ENCODE measurements at places on chromosomes 2 and 18.

DNA sequence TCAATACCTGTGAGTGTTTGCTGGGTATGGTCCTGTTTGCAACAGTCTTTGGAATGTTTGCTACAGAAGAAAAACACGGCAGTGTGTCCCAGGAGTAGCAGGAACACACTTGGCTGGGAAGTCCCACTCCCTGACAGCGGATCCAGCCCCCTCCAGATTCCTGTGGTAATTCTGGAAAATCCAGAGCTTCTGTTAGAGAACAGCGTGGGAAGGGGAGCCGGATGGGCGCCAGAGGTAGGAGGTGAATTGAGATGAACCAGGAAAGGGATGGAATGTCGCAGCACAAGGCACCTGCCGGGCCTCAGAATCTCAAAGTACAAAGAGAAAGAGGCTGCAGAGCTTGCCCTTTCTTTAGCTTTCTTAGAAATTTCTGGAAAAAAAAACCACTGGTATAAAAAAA is 221.9 kb downstream of the MYT1L start:
- no peak for DNase-seq

DNA sequence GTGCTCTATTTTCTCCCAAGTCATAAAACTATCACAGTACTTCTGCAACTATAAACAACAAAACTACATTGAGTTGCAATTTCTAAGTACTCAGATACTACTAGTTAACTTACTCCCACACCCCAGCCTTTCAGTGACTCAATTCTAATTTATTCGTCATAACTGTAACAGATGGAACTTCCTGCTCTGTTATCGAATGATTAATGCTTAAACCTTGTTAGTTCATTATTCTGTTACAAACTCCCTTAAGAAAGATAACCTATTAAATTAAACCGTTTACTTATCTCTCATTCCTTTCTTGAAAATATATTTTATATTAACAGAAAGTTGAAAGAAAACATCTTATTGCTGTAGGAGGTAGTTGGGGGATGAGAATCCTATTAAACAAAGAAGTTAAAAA is 17.0 kb downstream of the TNFAIP6 start:
- no peak for DNase-seq

DNA sequence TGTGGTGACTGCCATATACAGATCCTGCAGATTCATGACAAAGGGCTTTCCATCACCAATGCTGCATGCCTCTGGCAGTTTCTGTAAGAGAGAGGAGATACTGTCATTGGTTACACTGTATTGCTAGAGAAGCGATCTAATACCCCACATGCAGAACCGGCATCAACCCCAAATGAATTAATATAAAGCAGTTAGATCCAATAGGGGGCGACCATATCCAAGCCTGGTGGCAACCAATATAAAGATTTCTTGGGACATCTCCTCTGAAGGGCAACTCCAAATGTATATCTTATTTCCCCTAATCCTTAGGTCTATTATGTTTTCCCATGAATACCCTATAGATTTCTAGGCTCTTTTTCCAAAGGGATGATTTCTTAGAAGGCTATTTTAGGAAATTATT is 17.4 kb upstream of the IHH start:
- DNase-seq: no peak

- no peak for DNase-seq
Measured at GRCh38 chr2:63790906-63791305, 50.8 kb upstream of the UGP2 start.

DNA sequence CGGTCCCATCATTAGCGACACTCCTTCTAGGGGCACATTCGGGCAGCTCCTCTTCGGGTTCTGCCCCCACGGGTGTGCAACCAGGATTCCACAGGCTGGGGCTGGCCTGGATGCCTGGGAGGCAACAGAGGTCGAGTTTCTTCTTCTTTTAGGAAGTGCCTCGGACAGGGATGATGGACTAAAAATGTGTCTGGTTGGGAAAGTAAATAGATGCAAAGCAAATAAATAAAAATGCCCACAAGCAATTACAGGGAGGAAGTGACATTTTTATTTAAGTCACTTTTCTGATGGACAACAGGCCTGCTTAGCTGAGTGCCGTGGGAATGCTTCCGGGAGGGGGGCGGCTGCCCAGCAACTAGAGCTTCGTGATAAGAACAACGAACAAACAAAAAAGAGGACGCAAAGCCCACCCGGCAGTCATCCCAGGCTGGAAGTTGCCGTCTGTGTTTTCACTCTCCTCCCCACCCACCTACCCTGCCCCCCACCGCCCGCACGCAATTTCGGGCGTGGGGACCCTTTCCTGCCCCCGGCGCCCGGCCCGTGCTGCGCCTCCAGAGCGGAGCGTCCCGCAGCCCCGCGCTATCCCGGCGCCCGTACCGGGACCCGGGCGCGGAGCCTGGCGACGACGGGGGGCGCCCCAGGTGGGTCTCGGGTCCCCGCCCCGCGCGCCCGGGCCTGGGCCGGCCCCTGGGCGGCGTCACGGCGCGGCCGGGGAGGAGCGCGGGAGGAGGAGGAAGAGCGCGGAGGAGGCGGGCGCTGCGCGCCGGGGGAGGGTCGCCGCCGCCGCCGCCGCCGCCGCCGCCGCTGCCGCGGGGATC is 412 bp upstream of the NCK2 start:
- DNase-seq: peak; percentile 41

GRCh38 chr2:178482437-178482836 is 2.2 kb downstream of the PLEKHA3 start:
- peak; percentile 17 for DNase-seq

GRCh38 chr2:121103960-121104359 is 181.0 kb downstream of the TFCP2L1 start:
- DNase-seq: no peak

GRCh38 chr18:4319738-4320677 is 135.1 kb downstream of the DLGAP1 start:
- DNase-seq: no peak

DNA sequence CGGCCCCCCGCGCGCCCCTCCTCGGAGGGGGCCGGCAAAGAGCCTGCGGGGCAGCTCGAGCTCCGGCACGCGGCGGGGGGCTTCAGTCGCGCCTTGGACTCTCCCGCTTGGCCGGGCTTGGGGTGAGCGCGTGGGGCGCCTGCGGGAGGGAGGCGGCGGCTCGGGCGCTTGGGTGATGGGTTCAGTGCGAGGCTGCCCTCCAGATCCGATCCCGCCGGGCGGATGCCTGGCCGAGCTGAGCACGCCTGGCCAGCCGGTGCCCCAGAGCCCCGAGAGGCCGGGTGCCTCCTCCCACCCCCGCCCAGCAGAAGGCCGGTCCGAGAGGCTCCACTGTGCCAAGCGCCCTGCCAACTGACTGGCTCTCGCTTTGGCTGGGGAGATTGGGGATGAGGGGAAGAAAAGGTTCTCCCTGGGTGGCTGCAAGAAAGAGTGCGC is 273 bp upstream of the NXPH2 start:
- no peak for DNase-seq

DNA sequence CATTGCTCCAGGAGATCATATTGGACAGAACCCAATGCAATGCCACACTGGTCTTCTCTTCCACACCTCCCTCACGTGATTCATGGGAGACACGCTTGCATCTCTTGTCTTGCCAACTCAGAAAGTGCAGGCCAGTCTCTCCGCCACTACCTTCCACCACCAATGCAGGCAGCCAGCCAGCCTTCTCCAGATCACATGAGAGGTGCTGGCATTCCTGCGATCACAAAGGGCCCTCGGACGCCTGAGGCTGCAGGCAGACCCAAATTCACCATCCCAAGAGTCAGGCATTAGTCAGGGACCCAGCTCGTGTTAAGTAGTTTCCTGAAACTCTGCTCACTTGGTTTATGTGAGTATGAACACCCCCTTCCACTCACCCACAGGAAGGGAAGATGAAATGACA is 437.0 kb upstream of the ETAA1 start:
- DNase-seq: no peak

DNA sequence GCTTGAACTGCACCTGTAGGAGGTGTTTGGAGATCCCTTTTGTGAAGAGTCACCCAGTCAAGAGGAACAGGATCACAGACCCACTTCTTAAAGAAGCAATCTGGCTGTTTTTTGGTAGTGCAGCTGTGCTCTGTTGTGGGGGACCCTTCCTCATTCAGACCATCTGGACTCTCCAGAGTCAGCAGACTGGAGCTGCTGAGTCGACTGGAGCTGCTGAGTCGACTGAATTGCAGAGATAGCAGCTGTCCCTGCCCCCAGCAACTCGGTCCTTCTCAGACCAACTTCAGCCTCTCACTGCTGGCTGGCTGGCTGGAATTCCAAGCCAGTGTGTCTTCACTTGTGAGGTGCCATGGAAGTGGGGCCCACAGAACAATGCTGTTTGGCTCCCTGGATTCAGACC is 56.8 kb downstream of the GTF3C3 start:
- DNase-seq: no peak

GRCh38 chr2:43538034-43538670 is 57.7 kb downstream of the THADA start:
- no peak for DNase-seq

DNA sequence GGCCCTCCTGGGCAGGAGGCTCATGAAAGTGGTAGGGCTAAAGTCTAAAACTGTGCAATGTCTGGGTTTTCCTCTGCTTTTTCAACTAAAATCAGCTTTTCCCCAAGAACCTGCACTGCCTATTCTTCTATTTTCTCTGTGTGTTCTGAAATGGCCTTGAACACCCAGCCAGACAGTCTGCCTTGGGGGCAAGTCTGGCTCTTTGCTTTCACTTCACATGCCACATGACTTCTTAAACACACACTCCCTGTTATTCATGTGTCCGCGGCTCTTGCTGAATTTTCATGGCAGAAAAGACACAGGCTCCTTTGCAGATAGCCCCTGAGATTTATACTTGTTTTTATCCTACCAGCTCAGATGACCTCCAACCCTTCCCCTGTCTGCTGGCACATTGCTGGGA is 10.6 kb upstream of the RPIA start:
- no peak for DNase-seq

DNA sequence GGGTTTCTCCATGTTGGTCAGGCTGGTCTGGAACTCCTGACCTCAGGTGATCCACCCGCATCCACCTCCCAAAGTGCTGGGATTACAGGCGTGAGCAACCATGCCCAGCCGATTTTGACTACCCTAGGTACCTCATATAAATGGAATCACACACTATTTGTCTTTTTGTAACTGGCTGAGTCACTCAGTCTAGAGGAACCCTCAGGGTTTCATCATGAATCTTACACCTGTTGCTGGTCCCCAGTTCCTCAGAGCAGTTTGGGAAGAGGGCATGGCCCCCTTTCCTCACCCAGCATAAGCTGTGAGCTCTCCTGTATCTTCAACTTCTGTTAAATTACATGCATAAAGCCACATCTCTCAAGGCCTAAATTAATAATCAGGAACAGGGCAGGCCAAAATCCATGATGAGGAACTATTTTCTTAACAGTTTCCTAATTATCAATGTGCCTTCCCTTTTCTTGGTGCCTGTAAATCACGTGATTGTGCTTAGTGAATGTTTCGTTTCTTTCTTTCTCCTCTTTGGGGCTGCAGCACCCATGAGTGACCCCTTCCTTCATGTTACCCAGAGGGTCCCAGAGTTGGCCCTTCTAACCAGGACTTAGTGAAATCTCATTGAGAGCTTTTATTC is 20.9 kb downstream of the DYSF start:
- DNase-seq: no peak

DNA sequence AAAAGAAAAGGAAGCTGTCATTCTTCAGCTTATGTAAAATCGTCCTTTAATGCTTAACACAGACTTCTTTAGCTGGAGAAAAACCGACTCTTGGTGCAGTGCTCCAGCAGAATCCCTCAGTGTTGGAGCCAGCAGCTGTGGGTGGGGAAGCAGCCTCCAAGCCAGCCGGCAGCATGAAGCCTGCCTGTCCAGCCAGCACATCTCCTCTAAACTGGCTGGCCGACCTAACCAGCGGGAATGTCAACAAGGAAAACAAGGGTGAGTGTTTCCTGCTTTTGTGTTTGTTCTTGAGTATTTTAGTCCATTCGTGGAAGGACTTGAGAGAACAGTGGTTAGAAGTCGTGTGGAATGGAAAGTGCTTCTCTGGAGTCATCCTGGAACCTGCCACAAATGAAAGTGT is 38.9 kb downstream of the KDM3A start:
- no peak for DNase-seq

- no peak for DNase-seq
Measured at GRCh38 chr2:172056293-172056692, 29.0 kb upstream of the DLX1 start.

- DNase-seq: no peak
Measured at GRCh38 chr2:240269380-240269779, 128.9 kb upstream of the OTOS start.

- no peak for DNase-seq
Measured at GRCh38 chr2:161123531-161124030, 36.6 kb upstream of the TANK start.

DNA sequence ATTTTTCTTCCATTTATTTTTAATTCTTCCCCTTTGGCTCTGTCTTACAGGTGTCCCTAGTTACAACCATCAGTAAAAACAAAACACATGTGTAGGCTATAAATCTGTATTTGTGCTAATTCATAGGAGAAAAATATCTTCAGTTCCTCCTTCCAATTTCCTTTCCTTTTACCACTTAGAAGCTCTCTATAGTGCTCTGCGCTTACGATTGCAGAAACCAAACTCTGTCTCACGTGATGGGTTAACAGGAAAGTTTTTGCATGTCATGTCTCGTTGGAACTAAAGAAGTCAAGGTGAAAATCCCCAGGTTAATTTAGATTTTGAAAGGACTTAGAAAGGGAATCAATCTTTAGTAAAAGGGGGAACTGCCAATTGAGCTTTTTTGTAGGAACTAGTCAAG is 1390.5 kb upstream of the ZEB2 start:
- no peak for DNase-seq

GRCh38 chr18:50751490-50751889 is 68.3 kb downstream of the MRO start:
- DNase-seq: no peak

DNA sequence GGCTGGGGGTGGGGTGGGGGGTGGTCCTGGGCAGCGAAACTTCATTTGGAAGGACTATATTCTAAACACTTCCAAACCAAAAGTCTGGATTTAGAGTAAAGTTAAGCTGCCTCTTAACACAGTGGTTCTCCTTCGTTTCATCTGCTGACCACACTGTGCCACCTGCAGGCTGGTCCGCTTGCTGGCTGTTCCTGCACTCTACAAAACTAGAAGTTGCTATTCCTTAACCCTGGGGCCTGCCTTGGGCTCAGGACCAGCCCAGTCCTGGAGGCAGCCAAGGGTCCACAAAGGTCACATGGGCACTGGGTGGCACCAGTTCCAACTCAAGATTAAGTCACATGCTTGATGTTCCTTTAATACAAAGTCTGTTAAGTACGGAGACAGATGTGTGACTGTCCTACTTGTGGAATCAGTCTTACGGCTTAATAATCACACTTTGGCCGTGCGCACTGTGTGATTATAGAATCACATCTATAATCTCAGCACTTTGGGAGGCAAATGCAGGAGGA is 195.4 kb downstream of the FAM210A start:
- no peak for DNase-seq

DNA sequence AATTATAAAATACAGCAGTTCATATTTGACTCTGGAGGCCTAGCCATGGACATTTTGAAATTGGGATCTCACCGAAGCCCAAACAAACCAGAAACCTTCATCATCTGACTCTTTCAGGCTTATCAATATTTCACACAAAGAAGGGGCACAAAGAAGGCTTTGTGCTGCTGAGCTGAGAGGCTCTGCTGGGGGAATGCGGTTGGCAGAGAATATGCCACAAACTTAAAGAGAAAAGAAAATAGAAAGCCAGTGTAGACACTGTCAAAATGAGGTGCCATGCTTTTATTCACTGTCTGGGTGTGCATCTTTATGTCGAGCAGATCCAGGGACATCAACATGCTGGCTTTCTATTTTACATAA is 162.6 kb downstream of the QPCT start:
- DNase-seq: no peak

- DNase-seq: no peak
Measured at GRCh38 chr2:238586931-238587775, 160.4 kb downstream of the ASB1 start.
